NCI-H1092 treated with DMSO at 0.1 percent for 48 hours (cell line): ENCODE measurements at places on chromosomes 2 and 18.

DNA sequence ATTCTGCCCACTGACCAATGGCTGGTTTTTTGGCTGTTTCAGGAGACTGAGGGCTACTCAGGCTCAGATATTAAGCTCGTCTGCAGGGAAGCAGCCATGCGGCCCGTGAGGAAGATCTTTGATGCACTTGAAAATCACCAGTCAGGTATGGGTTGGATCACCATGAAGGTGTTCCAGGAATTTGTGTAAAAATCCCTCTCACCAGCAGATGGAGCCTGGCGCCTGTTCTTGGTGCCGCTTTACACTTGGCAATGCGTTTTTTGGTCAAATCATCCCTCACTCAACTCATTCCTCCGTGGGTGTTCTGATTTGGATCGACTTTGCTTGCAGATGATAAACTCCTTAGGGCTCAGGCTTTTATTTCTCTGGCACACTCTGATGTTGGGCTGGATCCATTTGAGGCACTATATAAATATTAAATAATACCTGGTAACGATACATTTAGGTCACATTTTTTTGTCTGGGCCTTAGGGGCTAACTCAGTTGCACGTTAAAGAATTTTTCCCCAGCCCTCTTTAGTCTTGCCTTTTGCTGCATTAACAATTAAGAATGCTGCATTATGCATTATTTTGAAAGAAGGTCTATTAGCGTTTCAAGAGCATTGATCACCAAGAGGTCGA, 50.0 kb downstream of the HDHD2 start:
- peak; percentile 66 for DNase-seq

- DNase-seq, result no peak
Observed at GRCh38 chr2:177869209-177869608, 203.4 kb downstream of the PDE11A start.

GRCh38 chr2:239774142-239774462, 251.0 kb downstream of the NDUFA10 start:
- DNase-seq, result no peak

DNA sequence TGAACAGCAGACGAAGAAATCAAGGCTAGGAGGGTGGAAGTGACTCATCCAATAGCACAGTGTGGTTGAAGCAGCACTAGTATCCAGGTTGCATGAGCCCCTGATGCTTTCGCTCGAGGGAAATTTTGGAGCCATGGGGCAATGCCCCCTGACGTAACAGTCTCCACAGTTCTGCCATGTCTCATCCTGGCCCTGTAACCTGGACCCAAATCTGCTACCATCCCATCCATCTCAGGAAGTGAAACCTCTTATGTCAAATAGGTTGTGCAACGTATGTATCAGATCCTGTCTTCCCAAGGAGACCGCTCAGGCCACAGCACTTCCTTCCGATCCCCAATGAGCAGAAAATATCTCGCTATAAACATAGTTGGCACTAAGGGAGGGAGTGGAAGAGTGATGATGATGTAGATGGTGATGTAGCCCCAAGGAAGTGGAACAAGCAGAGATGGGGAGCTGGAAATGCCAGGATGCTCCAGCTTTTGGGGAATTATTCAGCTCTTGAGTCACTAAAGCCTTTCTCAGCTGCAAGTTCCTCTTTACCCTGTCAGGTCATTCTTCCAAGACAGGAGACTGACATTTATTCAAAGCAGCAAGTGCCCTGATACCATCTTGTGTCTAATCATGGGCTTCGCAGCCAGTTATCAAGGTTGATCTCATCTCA, 3.0 kb upstream of the IL1B start:
- no peak for DNase-seq

- no peak for DNase-seq
Observed at GRCh38 chr2:33484042-33484621, 7.7 kb downstream of the RASGRP3 start.

DNA sequence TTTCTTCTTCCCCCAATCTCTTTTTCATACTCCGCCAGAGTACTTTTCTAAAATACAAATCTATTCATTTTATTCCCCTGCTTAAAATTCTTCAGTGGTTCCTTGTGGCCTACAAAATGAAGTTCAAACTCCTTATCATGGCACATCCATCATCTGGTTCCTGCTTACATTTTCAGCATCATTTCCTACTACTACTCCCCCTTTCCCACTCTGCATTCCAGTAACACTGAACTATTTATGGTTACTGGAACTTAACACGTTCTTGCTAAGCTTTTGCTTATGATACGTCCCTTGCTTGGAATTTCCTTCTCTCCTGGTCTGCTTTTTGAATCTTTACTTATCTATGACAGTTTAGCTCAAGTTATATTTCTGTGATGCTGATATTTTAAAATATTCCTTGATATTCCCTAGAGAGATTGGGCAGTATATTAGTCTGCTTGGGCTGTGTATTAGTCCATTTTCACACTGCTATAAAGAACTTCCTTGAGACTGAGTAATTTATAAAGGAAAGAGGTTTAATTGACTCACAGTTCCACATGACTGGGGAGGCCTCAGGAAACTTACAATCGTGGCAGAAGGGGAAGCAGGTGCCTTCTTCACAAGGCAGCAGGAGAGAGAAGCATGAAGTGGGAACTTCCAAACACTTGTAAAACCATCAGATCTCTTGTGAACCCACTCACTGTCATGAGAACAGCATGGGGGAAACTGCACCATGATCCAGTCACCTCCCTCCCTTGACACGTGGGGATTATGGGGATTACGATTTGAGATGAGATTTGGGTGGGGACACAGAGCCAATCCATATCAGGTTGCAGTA, 53.2 kb downstream of the BMPR2 start:
- no peak for DNase-seq

- DNase-seq, result no peak
Observed at GRCh38 chr2:65071499-65072180, 15.4 kb downstream of the CEP68 start.
